ENCODE measurements at places on chromosomes 2 and 18.

GRCh38 chr18:65938592-65939372 lies 188.0 kb downstream of the CDH7 start:
- DNase-seq = peak; percentile 0

DNA sequence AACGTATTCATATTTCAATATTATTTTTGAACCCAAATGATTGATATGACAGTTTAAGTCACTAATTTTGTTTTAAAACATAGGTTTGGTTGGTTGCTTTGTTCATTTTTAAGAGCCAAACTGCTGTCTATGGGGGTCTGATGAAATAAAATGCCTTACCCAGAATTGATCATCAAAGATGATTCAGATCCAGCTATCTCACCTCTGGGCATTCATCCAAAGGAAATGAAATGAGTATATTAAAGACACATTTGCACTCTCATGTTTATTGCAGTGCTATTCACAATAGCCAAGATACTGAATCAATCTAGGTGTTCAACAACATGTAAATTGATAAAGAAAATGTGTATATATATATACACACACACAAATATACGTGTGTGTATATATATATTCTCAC lies 326.9 kb upstream of the GULP1 start:
- no peak for DNase-seq

GRCh38 chr18:4653418-4653817 lies 198.3 kb upstream of the DLGAP1 start:
- DNase-seq = no peak

DNA sequence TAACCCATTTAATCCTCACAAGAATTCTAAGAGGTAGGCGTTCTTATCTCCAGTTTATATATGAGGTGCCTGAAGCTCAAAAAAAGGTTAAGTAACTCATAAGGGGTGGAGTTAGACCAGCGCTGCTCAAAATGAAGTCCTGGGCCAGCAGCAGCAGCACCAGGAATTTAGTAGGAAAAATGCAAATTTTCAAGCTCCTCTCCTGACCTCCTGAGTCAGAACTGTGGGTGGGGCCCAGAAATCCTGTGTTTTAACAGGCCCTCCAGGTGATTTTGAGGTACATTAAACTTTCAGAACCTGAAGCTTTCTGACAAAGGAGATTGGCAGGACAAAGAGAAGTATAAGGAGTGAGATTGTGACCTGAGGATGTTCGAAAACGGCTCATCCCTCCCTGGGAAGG lies 66.0 kb upstream of the CCDC85A start:
- no peak for DNase-seq

- DNase-seq = no peak
Measured at GRCh38 chr2:40047406-40047805, 268.3 kb upstream of the THUMPD2 start.

DNA sequence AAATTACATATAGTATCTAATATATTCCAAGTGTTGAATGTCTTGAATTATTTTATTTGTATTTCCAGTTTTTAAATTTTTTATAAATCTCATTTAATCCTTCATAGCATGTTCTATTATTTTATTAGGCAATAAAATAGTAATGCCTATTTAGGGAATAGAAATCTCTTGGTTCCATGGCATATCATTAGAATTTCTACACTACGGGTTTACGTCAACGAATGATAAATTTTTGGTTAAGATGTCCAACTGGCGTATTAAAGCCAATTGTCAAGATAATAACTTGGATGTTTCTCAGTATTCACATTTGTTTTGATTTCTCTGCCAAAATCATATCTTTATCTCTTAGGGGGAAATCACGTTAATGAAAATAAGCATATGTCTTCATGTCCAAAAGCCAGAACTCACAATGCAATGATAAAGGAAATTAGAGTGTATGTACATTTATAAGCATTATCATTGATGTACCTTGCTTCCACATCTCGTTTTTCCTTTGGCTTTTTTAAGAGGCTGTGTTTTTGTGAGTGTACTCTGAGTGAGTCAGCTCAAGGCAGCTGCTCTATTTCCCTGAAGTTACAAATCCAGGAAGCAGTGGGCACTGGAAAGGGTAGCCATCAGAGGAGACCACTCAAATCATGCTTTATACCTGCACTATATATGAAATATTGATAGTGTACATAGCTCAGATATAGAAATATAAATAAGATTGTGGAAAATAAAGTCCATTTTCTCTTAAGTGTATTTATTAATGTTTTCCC lies 115.8 kb upstream of the PDE1A start:
- DNase-seq = no peak

DNA sequence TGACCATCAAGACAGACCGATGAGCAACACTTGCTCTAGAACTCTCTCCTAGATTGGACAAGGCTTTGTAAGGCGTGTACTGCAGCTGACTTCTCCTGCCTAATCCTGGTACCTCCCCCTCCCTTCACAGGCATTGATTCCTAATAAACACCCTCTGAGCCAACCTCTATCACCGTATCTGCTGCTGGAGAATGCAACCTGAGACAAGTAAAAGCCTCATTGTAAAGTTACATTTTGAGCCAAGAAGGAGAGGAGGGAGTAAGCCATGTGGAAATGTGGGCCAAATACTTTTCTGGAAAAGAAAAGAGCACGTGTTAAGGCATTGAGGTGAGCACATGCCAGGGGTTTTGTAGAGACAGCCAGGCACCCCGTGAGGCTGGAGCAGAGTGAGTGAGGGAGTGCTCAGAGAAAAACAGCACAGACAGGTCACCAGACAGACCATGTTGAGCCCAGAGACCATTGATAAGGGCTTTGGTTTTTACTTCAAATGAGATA lies 2.6 kb upstream of the WDFY1 start:
- no peak for DNase-seq

DNA sequence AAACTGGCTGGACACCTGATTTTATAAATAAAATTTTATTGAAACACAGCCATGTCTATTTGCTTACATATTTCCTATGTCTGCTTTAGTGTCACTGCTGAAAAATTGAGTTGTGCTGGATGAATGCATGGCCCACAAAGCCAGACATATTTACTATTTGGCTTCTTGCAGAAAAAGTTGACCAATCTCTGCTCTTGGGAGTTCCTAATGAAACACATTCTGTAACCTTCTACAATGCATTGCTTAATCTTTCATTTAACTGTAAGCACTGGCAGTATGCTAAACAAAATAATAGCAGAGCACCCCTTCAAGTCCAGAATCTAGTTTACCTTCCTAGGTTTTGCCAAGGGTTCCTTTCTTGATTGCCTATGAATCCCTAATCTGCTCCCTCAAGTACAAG lies 17.7 kb upstream of the SERPINB7 start:
- DNase-seq = no peak

GRCh38 chr2:64888591-64889309 lies 100.4 kb upstream of the SLC1A4 start:
- DNase-seq = no peak

- DNase-seq = peak; percentile 27
Measured at GRCh38 chr18:13216092-13216582, 2.4 kb upstream of the LDLRAD4 start.

DNA sequence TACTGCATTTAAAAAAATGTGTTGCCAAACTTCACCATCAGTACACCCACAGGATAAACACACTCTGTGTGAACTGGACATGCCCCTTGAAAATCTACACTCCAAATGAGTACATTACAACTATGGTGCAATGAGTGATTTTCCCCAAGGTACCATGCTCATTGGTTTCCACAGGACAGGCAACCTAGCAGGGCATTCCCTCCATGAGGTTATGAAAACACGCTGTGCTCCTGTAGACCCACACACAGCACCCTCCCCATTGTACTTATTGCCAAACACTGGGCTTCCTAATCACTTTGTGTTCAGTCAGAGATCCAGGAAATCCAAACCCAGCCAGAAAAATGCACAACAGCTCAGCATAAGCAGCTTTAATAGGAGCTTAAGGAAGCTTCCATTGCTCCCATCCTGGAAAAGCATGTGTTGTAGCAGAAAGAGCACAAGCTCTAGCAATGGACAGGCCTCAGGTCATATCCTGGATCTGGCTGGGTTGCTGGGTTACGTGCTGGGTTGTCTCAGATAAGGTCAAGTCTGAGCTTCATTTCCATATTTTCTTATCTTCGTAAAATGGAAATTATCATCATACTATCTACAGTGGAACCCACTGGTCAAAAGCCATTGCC lies 20.8 kb upstream of the ATIC start:
- DNase-seq = no peak

DNA sequence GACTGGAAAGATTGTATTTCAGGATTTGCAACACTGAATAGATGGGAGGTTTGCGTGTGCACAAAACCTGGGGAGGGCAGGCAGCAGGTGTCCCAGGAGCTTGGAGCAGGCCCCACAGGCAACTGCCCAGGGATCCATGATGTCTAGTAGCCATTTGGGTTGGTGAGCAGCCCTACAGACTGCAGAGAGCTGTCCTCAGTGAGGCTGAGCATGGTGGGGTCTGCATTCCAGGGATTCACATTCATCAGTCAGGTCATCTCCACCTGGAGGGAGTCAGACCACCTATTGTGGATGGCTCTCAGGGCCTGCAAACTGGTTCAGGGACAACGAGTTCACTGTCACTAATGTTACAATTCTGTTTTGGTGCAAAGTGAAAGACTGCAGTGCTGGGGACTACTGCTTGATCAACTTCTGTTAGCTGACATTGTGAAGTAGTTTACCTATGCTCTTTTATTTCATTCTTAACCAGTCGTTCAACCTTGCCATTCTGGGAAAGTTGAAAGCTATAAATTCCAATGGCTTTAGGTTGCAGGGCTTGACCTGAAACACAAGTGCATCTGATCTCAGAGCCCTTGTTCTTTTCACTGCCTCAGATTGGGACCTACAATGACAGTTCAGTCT lies 222.6 kb downstream of the ZNF407 start:
- no peak for DNase-seq

DNA sequence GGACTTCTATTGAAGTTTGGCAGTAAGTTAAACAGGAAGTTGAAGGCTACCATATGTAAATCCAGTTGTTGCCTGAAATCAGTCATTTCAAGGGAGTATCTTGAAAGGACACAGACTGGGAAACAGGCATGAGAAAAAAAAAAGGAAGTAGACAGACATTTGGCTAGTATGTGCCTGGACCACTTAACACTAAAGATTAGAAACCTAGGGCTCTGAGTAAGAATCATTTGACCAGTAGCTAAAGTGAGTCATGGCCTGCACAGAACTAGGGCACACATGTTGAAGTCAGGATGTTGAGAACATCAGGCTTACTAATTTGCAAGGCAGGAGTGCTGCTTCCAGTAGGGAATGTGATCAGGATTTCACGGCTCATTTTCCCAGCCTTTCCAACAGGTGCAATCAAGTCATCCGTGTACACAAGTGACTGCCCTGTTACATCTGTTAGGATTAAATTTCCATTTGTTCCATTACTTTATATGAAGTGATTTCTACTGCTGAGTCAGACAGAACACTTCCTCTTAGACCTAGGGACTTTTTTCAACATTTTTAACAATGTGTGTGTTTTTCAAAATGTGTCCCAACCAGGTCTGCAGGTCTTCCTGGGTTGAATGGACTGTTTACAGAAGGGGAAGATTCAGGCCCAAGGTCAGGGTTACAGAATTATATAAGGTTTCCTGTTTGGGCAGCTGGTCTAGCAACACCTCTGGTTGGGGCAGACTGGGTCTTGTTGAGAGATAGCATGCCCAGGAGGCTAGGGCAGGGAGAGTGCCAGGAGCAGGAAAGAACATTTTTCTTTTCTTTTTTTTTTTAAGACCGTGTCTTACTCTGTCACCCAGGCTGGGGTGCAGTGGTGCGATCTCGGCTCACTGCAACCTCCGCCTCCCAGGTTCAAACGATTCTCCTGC lies 145.6 kb downstream of the TGIF1 start:
- peak; percentile 92 for DNase-seq

Measured in HFF-Myc (cell line).